ENCODE measurements at places on chromosomes 7 and 10. TPM values are rescaled to one million over a fixed set of nuclear protein-coding genes. Genes with fewer than 3 reads are reported as not detected.
A peak's percentile ranks its signal among the peaks of the same experiment; 100 is the strongest.

Gene DMBT1
- total RNA-seq = not detected

DNA sequence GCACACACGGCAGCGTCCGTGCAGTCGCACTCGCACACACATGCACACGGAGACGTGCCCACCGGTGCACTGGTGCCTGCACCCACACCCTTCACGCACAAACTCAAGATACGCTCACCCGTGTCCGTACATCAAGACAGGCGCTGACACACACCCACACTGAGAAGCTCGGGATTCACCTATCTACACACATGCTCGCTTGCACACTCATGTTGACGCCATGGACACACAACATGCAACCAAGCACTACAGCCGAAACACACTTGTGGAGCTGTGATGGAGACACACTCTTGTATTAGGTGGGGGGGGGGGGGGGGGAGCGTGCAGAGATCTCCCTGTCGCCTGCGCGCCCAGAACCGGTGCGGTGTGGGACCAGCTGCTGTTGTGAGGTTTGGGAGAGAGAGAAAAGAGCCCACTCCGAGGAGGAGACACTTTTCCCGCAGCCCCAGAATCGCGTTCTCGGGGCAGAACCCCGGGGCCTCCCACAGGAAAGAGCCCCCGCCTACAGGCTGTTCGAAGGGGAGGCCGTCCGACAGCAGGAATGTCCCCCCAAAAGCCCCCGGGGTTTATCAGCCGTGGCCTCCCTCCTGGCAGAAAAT, 605 bp upstream of the NFKB2 start:
- H3K36me3 ChIP-seq = peaks cover 46% of the 10 kb centered on the region
- peaks cover 51% of the 10 kb centered on the region for H3K4me1 ChIP-seq
- H3K27me3 ChIP-seq = no peaks in the 10 kb centered on the region

DNA sequence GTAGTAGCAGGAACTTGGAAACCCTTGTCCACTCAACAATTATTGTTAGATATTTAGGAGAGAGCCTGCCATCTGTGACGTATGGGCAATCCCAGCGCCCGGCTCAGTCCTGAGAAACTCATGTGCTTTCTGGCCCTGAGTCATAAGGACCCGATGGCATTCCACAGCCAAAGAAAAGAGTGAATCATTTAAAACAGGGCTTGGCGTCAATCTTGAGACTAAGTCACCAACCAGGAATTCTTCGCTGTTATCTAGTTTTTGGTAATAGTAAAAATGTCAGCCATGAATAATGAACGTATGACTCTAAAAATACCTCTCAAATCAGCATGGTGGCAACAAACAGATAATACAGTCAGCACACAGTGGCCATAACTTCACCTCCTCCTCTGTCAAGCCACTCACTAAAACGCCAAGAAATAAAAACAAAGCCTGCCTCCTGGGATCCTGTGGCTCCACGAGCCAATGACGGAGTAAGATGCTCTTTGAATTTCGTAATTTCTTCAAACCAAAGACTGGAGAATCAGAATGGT, 140.8 kb downstream of the ADAM12 start:
- no peaks in the 10 kb centered on the region for H3K4me1 ChIP-seq
- H3K27ac ChIP-seq = no peak overlapping the region
- H3K36me3 ChIP-seq = no peaks in the 10 kb centered on the region

- no peak overlapping the region for H3K4me3 ChIP-seq
- H3K27ac ChIP-seq = no peak overlapping the region
- H3K4me1 ChIP-seq = no peaks in the 10 kb centered on the region
- H3K36me3 ChIP-seq = peaks cover 21% of the 10 kb centered on the region
- no peak for DNase-seq
These were observed 255.4 kb downstream of the TYW1 start for GRCh38 chr7:67251986-67252558.

DNA sequence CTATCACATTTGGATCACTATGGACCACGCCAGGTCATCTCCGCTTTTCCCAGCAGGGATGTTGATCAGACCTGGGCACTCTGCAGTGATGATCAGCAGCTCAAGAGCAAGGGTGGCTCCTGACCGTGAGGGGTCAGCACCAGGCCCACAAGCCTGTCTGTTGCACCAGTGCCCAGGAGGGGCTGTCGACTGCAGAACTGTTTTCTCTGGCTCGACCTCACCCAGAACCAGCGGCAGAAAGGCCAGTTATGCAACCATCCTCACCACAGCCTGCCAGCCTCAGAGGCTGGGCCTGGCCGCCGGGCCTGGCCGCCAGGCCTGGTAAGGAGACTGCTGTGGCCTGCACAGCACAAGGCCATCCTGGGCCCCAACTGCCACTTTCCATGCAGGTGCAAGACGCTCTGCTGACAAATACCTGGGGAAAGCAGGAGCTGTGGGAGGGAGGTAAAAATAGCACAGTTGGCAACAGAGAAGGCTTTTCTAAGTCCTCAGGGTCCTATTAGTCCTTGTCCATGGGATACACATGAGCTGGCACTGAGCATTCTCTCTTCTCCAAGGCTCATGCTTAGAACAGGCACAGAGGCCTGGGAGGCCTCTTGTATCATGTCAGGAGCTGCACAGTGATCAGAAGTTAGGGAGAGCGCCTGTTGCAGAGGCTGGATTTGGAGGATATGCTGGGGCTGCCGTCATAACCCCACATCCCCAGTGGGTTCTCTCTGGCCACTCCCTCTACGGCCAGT, 17.5 kb downstream of the KCNMA1 start:
- H3K36me3 ChIP-seq = no peaks in the 10 kb centered on the region
- no peak overlapping the region for H3K4me3 ChIP-seq
- peaks cover 8% of the 10 kb centered on the region for H3K4me1 ChIP-seq
- no peak overlapping the region for H3K27ac ChIP-seq
- DNase-seq = no peak

Gene PRPS1L1
- total RNA-seq = not detected

Gene DLX5
- not detected for total RNA-seq

DNA sequence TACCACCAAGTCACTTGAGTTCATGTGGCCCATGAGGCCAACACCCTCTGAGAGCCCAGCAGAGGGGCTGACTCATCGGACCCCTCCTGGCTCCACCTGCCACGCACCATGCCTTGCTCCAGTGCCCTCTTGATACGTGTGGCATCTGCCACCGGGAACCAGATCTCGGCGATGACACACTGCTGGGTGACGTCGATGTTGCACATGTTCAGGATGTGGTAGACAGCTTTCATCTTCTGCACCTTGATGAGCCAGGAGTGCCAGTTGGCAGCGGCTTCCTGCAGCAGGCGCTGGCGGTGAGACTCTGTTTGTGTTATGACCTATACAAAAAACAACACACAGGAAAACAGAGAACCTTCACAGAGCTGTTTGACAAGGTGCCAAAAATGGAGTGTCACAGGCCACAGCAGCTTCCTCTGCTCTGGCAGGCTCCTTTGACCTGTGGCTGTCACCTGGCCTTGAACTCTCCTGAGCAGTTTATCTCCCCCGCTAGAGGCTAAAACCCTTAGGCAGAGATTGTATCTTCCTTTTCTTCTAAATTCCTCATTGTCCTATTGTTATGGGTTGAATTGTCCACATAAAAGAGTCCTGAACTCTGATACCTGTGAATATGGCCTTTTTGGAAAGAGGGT, 45.2 kb upstream of the TMEM213 start:
- no peak overlapping the region for H3K4me3 ChIP-seq
- no peaks in the 10 kb centered on the region for H3K27me3 ChIP-seq
- DNase-seq = peak; percentile 84
- H3K4me1 ChIP-seq = peaks cover 46% of the 10 kb centered on the region
- no peaks in the 10 kb centered on the region for H3K36me3 ChIP-seq

Gene POMZP3
- 11.0 TPM for total RNA-seq

Gene TMEM225B
- 0.42 TPM for total RNA-seq

Data from activated naive CD8-positive, alpha-beta T cell treated with anti-CD3 and anti-CD28 coated beads for 36 hours (primary cell).